ENCODE measurements at places on chromosomes 1 and 21. TPM values are rescaled to one million over a fixed set of nuclear protein-coding genes. Genes with fewer than 3 reads are reported as not detected.

TEDDM1 gene
- total RNA-seq = not detected

TTC22 gene
- total RNA-seq = not detected

MYOG gene
- total RNA-seq = not detected

SLC2A5 gene
- not detected for total RNA-seq

RIPPLY3 gene
- total RNA-seq = 2.8 TPM

CHI3L1 gene
- total RNA-seq = 0.95 TPM

DNAI4 gene
- 3.2 TPM for total RNA-seq

DNA sequence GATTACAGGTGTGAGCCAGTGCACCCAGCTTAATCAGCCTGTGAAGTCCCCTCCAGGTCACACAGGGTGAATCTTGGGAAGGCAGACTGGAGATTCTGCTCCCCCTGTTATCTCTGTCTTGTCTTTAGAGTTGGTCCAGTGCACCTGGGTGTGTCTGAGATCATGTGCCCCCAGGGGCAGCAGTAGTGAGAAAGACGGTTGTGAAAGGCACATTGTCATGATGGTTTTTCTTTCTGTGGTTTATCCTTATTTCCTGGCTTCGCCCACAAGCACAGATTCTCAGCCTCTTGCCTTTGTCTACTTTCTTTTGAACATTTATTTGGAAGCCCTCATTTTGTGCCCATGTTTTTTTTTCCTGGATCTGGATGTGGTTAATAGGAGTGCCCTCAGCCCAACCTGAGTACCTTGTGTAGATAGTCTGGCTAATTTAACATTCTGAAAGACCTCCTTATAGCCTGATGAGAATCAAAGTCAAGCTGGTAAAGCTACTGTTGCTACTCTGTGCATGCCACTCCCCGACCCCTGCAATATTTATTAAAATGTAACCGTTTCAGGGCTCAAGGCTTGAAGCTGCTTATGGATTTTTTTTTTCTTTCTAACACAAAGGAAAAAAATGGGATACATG, 23.7 kb downstream of the UCK2 start:
- H3K27ac ChIP-seq = no peak overlapping the region
- no peak for DNase-seq
- H3K27me3 ChIP-seq = no peaks in the 10 kb centered on the region
- H3K4me1 ChIP-seq = peaks cover 32% of the 10 kb centered on the region
- no peaks in the 10 kb centered on the region for H3K36me3 ChIP-seq

DNA sequence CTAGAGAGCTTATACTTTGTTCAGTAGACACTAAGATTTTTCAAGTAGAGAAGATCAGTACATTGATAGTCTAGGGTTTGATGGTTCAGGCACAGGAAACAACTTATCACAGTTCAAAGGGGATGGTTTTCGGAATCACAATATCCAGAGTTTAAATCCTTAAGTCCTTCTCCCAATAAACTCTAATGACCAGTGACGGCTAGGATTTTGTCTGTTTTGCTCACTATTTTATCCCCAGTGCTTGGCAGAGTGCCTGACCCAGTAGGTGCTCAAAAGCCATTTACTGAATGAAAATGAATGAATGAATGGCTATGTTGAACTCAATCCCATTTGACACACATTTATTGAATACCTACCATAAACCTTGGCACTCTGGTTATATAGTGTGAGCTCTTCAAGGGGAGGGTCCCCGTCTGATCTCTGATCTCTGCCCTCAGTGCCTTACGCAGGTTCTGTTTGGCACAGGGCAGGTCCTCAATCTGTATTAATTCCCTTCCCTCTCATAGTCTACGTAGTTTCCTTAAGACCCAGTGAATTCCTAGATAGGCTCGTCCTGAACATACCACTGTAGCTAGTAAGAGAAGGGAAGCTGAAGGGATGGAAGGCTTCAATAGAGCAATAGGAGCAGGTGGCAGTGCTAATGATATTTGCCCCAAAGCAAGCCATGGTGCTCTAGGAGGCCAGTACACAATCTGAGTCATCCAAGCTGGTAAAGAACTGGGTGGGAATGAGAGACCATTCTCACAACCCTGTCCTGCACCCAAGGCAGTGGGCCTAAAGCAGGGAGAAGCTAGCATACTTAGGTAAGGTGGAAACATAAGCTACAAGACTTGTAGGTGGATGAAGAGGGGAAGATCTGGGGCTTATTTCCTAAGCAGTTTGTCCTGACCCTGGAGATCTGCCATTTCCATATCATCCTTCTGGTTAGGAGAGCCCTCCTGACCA, 53.4 kb downstream of the DMAP1 start:
- peaks cover 9% of the 10 kb centered on the region for H3K4me1 ChIP-seq
- no peak overlapping the region for H3K27ac ChIP-seq
- no peak overlapping the region for H3K4me3 ChIP-seq
- DNase-seq = no peak

- no peaks in the 10 kb centered on the region for H3K27me3 ChIP-seq
- no peak overlapping the region for H3K4me3 ChIP-seq
- H3K4me1 ChIP-seq = no peaks in the 10 kb centered on the region
- DNase-seq = no peak
Measured at GRCh38 chr1:235898126-235898525, 31.4 kb upstream of the LYST start.

DNA sequence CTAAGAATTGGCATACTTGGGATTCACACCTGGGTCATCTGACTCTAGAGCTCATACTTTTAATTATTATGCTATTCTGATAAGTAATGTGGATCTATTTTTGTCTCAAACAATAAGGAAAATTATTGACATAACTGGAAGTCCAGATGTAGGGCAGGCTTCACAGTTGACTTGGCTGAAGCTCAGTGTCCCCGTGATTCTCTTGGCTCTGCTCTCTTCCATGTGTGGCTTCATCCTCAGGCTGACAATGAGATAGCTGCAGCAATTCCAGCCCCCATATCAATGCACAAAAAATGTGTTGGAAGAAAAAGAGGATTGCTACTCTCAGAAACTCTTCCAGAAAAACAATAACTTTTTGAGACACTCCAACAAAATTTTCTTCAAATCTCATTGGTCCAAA, 23.8 kb downstream of the HSD11B1 start:
- H3K4me1 ChIP-seq = no peaks in the 10 kb centered on the region
- peaks cover 16% of the 10 kb centered on the region for H3K27me3 ChIP-seq
- H3K4me3 ChIP-seq = no peak overlapping the region
- H3K27ac ChIP-seq = no peak overlapping the region
- no peak for DNase-seq
- H3K36me3 ChIP-seq = no peaks in the 10 kb centered on the region

DNA sequence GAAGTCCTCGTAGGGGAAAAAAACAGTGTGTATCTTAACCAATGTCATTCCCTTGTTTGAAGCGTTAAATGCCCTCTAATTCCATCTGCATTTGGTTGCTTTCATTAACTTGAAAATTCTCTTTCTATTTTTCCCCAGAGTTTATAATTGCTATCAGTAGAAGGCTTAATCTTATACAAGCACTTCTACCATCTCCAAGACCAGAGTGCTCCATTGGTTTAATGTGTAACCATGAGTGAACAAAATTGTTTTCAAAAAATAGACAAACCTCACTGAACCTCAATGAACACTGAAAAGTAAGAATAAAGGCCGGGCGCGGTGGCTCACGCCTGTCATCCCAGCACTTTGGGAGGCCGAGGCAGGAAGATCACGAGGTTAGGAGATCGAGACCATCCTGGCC, 141.3 kb downstream of the RGS7 start:
- H3K4me3 ChIP-seq = no peak overlapping the region
- no peaks in the 10 kb centered on the region for H3K4me1 ChIP-seq
- H3K36me3 ChIP-seq = no peaks in the 10 kb centered on the region

GRCh38 chr1:161943737-161944136, 79.9 kb downstream of the OLFML2B start:
- no peaks in the 10 kb centered on the region for H3K27me3 ChIP-seq
- H3K4me1 ChIP-seq = peaks cover 7% of the 10 kb centered on the region
- no peak overlapping the region for H3K4me3 ChIP-seq
- H3K36me3 ChIP-seq = no peaks in the 10 kb centered on the region

- H3K27ac ChIP-seq = no peak overlapping the region
- no peak overlapping the region for H3K4me3 ChIP-seq
- no peaks in the 10 kb centered on the region for H3K36me3 ChIP-seq
- no peaks in the 10 kb centered on the region for H3K27me3 ChIP-seq
- no peaks in the 10 kb centered on the region for H3K4me1 ChIP-seq
- no peak for DNase-seq
Measured at GRCh38 chr1:35505911-35506798, 51.0 kb downstream of the KIAA0319L start.

GRCh38 chr1:94986783-94987182, 59.9 kb upstream of the CNN3 start:
- H3K4me1 ChIP-seq = peaks cover 14% of the 10 kb centered on the region
- no peak overlapping the region for H3K27ac ChIP-seq
- H3K36me3 ChIP-seq = no peaks in the 10 kb centered on the region
- DNase-seq = no peak
- no peaks in the 10 kb centered on the region for H3K27me3 ChIP-seq

- DNase-seq = no peak
- no peak overlapping the region for H3K4me3 ChIP-seq
- no peak overlapping the region for H3K27ac ChIP-seq
Measured at GRCh38 chr1:50373532-50373931, 49.7 kb downstream of the DMRTA2 start.

DNA sequence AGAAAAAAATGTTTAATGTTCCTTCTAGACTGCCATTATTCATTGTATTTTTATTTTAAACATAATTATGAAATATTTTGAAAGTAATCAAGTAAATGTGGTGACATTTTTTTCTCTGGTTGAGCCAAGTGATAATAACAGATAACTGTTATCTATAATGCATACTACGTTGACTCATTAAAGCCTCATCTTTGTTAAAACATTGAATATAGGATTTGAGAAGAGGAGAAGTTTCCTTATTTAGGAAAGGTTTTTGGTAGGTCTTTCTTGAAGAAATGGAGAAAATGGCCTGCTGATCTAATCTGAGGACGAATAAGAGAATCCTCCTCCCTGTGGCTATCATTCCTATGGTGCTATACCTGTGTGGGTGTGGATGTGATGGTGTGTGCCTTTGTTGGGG, 89.0 kb downstream of the NFIA start:
- no peaks in the 10 kb centered on the region for H3K4me1 ChIP-seq
- H3K4me3 ChIP-seq = no peak overlapping the region
- no peak overlapping the region for H3K27ac ChIP-seq
- no peak for DNase-seq
- H3K27me3 ChIP-seq = no peaks in the 10 kb centered on the region

GRCh38 chr1:1600861-1601563, 1.1 kb upstream of the FNDC10 start:
- H3K36me3 ChIP-seq = no peaks in the 10 kb centered on the region
- no peak for DNase-seq
- peaks cover 10% of the 10 kb centered on the region for H3K4me1 ChIP-seq
- H3K27me3 ChIP-seq = peaks cover 77% of the 10 kb centered on the region
- H3K27ac ChIP-seq = no peak overlapping the region
- peak overlapping the region; percentile 56 for H3K4me3 ChIP-seq

DNA sequence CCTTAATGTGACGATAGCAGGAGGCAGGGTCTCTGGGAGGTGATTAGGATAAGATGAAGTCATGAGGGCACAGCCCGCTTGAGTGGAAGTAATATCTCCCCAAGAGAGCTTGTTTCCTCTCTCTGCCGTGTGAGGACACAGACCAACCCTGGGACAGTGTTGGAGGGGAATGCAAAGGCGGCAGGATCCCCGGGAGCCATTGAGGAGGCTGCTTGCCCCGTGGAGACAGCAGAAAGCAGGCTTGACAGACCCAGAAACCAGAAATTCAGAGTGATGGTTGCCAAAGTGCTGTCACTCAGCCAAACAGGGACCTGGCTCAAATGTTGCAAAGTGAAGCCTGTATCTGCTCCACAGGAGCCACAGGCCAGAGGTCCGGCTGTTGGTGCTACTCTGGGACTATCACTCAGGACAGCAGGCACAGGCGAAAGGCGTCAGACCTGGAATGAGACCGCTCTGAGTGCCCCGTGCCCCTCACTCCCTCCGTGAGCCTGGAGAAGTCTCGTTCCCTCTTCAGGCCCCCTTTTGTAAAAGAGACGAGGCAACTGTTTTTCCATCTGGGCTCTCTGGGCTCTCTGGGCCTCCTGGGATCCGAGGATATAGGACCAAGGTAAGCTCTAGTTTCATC, 96.6 kb upstream of the VANGL1 start:
- no peaks in the 10 kb centered on the region for H3K4me1 ChIP-seq
- no peaks in the 10 kb centered on the region for H3K27me3 ChIP-seq
- no peak overlapping the region for H3K27ac ChIP-seq
- no peaks in the 10 kb centered on the region for H3K36me3 ChIP-seq
- DNase-seq = no peak

DNA sequence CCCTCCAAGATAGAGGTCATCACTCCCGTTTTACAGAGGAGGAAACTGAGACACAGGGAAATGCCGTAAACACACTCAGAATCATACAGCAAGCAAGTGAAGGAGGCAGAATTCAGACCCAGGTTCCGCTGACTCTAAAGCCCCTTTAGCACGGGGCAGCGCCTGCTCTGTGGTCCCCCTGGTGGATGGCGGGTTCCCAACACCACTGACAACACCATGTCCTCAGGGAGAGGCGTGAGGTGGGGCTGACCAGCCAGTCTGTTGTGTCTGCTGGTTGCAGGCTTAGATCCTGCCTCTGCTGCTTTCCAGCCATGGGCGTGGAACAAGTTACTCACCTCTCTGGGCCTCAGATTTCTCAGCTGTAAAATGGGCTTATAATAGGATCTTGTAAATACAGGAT, 617.3 kb downstream of the MATN1 start:
- no peak overlapping the region for H3K4me3 ChIP-seq
- peaks cover 8% of the 10 kb centered on the region for H3K27me3 ChIP-seq
- no peak overlapping the region for H3K27ac ChIP-seq
- H3K4me1 ChIP-seq = peaks cover 7% of the 10 kb centered on the region
- peak; percentile 82 for DNase-seq
- H3K36me3 ChIP-seq = no peaks in the 10 kb centered on the region

DNA sequence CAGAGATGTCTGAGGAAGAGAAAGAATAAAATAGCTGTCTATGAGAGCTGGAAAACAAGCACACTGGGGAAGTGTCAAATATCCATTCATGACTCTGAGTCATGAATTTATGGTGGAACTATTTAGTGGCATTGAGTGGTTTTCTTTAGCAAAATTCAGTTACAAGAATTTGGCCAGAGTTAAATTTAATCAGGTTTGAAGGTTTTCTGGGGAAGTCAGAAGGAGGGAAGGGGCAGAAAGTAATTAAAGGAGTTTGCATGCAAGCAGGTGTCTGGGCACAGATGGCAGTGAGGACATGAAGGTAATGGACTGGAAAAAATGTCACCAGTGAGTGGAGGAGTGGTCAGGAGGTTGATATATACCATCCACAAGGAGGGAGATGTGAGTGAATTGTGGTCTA, 121.9 kb upstream of the IVNS1ABP start:
- no peak for DNase-seq
- H3K27me3 ChIP-seq = no peaks in the 10 kb centered on the region
- H3K4me3 ChIP-seq = no peak overlapping the region
- no peaks in the 10 kb centered on the region for H3K36me3 ChIP-seq
